Cortex of kidney (tissue), 1 donor: ENCODE measurements at places on chromosomes 1 and 21.

- no peak for DNase-seq
Observed at GRCh38 chr1:207474210-207474609, 20.1 kb downstream of the CR2 start.

DNA sequence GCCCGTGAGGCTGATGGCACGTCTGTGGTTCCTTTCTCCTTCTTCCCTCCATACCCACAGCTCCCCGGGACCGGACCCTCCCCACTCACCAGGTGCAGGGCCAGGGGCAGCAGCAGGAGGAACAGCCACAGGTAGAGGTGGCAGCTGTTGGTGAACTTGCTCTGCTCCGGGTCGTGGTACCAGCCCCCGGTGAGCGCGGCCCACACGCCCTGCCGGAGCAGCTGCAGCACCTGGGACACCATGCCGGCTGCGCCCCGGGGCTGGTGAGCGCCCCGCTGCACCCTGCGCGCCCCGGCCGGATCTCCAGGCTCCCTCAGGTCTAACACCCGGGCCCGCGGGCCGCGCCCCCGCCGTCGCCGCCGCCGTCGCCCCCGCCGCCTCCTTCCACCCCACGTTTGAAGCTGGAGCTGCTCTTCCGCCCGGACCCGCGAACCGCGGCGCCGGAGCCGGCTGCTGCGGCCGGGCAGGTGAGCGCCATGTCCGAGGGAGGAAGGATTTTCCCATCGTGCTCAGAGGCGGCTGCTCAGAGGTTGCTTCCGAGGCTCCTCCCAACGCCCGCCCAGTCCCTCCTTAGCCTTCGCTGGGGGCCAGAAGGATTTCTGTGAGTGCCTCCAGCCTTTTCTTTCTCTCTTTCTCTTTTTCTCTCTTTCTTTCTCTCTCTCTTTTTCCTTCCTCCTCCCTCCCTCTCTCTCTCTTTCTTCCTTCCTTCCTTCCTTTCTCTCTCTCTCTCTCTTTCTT, at the start of gene PCNX2:
Gene PCNX2 (minus strand): TSS at position 489 of the 738 bp plus-strand sequence. CDS start 247 bp downstream, at position 242.
- no peak for DNase-seq

DNA sequence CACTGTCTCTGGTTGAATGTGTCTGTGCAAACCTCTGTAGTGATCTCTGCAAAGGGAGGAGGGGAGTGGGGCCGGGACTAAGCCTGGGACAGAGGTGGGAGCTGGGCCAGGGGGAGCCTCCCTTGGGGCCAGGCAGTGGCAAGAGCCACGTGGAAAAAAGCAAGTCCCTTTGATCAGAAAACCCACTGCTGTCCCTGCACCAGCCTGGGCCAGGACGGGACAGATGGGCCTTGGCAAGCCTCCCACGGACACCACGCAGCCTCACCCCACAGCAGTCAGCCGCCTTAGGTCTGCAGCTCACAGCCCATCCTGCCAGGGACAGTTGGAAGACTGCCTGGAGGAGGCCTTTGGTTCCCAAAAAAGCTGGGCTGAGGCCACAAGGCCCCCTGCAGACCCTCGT, 11.7 kb upstream of the TRAPPC10 start:
- DNase-seq = no peak

DNA sequence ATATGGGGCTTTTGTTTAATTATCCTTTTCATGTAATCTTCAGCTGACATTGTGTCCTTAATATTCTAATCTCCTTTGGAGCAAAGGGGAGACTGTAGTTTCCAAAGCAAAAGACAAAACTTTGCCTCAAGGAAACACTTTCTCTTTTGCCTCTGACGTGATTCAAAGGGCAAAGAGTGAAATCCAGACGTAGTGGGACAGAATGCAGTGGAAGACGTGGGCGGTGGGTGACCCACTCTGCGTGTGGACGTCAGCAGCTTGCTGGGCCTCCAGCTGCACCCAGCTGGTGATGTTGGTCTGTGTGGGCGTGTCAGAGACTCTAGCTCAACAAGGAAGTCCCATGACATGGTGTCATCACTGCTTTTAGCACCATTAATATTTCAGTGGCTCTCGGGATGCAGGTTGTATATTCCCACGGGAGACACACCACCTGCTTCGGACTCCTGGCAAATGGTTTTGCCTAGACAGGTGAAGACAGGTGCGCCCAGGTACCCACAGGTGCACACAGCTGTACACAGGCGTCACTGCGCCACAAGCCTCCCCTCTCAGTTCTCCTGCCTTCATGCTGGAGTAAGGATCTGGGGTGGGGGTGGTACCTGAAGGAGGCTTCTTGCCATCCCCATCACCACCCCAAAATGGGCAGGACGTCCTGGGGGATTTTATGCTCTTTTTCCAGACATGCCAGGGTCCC, 292.1 kb upstream of the VAMP3 start:
- DNase-seq = no peak

- DNase-seq = no peak
Observed at GRCh38 chr1:52842643-52843310, at the start of gene ZYG11A. ZYG11A (plus strand) TSS chr1:52842760; CDS start chr1:52842884, 124 bp downstream.

GRCh38 chr1:93042187-93043056, 36.7 kb upstream of the MTF2 start:
- no peak for DNase-seq
